ENCODE measurements at places on chromosomes 7 and 10. TPM values are rescaled to one million over a fixed set of nuclear protein-coding genes. Genes with fewer than 3 reads are reported as not detected.
A peak's percentile ranks its signal among the peaks of the same experiment; 100 is the strongest.

GRCh38 chr7:123657304-123657685 lies 1.6 kb downstream of the LMOD2 start:
- DNase-seq = no peak

GRCh38 chr7:73830681-73831583 lies at the start of gene CLDN4:
Gene CLDN4, plus strand, starts transcription at chr7:73830996. Its CDS starts 206 bp downstream, at chr7:73831202.
- DNase-seq = no peak

Gene NODAL
- not detected for total RNA-seq

GRCh38 chr7:48170506-48170905 lies 752 bp upstream of the ABCA13 start:
- no peak for DNase-seq

Gene ADK
- 52.8 TPM for total RNA-seq

DNA sequence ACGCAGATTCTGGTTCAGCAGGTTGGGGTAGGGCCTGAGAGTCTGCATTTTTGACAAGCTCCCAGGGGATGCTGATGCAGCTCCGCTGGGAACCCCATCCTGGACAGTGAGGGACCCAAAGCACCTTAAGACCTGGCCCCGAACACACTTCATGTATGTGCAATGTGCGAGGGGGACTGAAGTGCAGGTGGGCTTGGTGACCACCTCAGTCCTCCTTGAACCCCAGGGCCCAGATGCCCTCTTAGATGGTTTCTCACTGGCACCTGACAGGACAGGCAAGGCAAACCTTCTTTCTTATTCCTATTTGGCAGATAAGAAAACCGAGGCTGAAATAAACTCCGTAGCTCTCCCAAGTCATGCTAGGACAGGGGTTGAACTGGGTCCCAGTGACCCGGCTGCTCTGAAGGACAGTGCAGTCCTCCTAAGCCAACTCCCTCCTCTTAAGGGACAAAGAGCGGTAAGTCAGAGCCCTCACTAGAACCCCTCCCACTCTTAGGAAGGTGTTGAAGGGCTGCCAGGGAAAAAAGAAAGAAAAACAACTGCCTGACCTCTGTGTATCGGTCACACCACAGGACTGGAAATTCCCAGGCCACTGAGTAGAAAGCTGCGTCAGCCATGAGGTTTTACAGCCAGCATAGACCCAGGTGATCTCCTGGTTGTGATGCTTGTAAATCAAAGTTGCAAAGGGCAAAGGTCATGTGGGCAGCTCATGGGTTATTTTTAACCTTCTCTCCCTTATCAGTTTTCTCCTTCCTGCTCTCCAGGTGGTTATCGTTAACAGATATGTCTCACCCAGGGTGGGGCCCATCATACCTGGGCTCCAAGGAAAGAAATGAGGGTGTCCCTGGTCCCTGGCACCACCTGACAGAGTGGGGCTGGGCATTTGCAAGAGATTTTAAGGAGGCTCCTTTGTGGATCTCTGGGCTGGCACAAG lies 90.9 kb upstream of the SMNDC1 start:
- peak; percentile 86 for DNase-seq

DNA sequence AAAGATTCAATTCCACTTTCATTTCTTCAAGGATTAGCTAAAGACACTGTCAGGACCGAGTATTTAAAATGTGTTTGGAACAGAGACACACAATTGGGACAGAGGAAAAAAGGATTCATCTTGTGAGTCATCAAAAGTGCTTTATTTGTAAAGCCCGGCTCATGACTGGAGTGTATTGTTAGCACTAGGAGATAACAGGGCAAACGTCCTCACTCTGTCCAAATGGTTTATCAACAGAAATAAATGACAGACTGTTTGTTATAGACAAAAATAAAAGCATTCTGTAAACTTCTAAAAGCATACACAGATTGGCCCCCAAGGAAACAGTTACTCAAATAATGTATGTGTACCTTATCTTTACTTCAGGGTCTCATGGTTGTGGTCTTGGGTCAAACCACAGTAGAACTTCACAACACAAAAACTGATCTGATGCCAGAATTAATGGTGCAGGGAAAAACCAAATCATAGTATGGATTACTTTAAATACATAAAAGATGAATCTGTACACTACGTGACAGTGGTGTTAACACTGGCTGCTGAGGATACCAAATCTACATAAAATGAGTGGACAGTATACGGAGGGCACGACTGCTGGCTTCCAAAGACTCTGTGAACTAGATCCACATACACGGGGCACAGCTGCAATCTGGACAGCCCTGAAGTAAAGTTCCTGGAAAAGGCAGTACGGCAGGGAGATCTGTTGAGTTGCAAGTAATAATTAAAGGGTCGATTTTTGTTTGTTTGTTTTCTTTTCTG lies 179.4 kb downstream of the PIP4K2A start:
- DNase-seq = no peak

Gene TMEM26
- total RNA-seq = not detected

DNA sequence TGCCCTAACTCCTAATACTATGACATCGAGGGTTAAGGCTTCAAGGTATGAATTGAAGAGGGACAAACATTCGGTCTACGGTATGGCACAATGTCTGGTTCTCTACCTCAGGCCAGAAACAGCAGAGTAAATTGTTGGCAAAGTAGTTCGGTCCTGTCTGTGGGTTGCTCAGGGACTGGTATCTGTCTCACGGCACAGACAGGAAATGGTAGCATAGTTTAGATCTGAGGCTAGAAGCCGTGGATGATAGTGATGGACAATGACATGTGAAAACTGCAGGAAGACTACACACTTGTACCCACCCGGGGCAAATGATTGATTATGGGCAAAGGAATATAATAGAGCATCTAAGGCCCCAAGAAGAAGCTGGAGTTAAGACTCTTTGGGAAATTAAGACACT lies 106.2 kb downstream of the TWIST1 start:
- no peak for DNase-seq

Gene PON1
- total RNA-seq = not detected

- DNase-seq = no peak
Measured at GRCh38 chr10:43027331-43027955, 49.4 kb upstream of the RET start.

GRCh38 chr7:95530881-95531280 lies 45.1 kb downstream of the ASB4 start:
- DNase-seq = no peak

Gene NYAP1
- 0.24 TPM for total RNA-seq

Gene CRYGN
- not detected for total RNA-seq

DNA sequence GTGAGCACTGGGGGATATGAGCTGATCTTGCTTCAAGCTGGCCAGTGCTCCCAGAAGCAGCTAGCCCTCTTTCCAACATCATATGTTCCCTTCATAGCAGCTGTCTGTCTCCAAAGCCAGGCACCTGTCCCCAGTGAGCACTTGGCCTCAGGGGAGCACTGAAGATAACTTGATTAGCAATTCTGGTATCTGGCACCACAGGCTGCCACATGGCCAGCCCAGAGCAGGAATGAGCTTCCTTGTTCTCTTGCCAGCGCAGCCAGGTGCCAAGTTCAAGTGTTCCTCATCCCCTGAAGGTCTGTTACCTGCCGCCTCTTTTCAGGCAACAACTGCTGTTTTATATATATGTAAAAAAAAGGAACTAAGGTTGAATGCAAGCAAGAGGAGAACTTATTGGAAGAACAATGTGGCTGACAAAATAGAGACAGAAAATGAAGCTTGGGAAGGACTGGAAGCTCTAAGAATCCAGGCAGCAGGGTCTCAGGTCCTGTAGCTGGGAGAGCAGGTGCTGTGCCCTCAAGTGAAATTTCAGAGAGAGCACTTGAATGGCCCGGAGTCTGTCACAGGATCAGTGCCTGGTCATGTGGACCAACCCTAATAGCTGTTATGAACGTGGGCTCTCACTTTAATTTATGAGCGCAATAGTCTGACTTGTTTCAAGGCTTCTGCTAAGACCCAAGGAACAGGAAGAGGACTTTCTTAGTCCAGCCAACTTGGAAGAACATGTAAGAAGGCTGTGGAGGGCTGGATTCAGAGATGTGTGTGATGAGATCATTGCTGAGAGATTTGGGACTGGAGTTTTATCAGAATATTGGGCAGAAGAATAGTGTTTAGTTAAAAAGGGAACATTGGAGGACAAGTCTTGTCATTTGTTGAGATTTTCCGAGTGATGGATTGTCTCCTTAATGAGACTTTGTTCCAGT lies 267.2 kb downstream of the GLRX3 start:
- DNase-seq = no peak

DNA sequence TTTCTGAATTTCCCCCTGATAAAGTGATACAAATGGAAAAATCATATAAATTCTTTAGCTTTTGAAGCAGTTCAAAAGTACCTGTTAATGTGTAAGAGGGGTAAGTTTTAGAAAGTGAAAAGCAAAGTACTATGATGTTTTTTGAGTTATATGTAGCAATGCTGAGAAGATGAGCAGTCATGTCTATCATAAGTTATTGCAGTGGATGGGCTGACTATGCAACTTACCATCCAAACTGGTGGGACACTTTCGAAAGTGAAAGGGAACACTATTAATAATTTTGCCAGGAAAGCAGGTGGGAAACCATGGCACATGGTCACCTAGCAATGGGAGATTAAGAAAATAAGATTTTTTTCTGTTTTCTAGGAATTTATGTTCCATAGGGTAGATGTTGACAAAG lies 4.1 kb downstream of the MINPP1 start:
- DNase-seq = no peak
